Activated CD4-positive, alpha-beta T cell treated with anti-CD3 and anti-CD28 coated beads for 24 hours (primary cell): ENCODE measurements at places on chromosomes 16 and 17.
A peak's percentile ranks its signal among the peaks of the same experiment; 100 is the strongest.

DNA sequence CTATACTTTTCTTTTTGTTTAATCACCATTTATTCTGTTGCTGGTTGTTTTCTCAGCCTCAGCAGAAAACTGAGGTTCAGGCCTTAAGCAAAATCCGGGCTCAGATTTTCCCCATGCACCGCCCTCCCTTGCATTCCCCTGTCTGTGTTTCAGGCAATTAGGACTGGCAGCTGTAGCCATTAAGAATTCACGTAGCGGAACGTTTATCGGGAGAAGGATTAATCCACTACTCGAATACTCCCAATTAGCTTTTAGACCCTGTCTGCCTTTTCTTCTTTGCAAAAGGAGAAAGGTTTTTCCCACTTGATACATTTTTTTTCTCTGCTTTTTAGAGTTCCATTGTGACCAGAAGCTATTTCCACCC lies 173.1 kb downstream of the RPTOR start:
- no peak for DNase-seq

GRCh38 chr17:1562176-1562643 lies 382 bp downstream of the PITPNA start:
- DNase-seq = no peak

GRCh38 chr17:305090-305976 lies 47.3 kb downstream of the RPH3AL start:
- no peak for DNase-seq

DNA sequence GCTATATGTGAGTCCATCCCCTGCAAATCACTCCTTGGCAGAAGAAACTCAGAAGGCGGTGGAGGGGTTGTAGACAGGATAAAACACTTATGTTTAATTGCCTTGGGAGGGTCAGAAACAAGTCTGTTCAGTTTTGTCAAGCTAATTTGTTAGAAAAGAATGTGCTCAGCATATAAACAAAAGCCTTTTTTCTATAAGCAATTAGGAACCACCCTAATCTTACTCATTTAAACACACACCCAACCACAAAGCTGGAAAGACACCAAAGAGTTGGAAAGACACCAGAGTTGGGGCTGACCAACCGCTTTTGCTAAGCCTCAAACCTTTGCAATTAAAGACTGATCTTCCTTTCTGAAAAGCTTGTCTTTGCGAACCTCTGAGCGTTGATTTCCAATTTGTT lies 439.2 kb upstream of the ERCC4 start:
- no peak for DNase-seq

DNA sequence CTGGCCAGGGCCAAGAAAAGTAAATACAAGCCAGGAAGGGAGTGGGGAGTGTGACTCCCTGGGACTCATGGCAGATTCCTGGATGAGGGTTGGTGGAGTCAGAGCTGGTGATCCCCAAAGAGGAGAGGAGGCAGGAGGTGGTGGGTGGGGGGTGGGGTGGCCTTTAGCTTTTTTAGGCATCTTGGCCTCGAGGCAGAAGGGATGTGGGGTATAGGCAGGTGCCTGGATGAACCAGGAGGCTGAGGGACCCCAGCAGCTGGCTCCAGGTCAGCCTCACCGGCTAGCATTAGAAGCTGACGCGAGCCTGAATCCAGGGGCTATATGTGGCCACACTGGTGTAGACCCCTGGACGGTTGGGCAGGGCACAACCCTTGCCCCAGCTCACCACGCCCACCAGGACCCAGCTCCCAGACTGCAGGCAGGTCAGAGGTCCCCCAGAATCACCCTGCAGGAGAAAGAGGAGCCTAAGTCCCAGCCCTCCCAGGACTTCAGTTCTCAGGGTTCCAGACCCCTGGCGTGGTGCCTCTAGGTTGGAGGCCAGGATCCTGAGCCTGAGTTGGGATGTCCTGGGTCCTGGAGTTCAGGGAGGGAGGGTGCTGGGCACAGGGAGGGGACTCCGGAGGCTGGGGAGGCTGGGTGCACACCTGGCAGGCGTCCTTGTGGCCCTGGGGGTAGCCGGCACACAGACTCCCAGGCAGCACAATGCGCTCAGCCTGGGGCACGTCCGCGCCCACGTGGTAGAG lies 2.8 kb downstream of the PRSS33 start:
- no peak for DNase-seq

- DNase-seq = no peak
Measured at GRCh38 chr16:72588551-72588950, 416.6 kb upstream of the PMFBP1 start.

DNA sequence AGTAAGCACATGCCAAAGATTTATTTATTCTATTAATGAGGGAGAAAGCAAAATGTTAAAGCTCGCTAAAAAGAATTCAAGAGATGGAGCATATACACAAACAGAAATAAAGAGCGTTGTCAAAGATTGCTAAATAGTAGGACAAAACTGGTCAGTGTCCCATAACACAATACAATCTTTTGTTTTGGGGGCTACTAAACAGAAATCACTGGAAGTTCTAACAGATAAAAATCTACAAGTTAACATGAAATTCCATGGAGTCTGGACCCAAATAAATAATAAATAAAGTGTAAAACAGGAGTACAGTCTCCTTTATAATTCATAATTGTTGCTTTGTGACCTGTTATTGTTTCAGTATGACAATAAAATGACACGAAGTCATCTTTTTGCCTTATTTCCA lies 115.2 kb upstream of the CNTNAP4 start:
- no peak for DNase-seq

DNA sequence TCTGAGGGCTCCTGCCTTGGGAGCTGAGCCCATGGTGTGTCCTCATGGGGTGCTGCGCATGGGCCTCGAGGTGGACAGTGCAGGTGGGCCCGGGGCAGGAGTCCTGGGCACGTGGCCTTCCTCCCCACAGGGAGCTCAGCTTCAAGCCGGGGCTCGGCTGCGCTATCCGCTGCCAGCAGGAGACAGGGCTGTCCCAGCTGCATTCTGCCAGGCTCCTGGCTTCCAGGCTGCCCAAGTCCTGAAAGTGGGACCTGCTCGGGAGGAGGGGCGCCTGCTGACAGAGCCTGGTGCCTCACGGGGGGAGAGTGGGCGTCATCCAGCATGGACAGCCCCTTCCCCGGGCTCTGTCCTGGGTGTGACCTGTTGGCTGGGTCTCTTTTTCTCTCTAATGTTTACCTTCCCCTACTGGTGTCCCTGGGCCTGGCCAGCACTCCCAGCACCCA lies 7.1 kb downstream of the TRAF7 start:
- no peak for DNase-seq

DNA sequence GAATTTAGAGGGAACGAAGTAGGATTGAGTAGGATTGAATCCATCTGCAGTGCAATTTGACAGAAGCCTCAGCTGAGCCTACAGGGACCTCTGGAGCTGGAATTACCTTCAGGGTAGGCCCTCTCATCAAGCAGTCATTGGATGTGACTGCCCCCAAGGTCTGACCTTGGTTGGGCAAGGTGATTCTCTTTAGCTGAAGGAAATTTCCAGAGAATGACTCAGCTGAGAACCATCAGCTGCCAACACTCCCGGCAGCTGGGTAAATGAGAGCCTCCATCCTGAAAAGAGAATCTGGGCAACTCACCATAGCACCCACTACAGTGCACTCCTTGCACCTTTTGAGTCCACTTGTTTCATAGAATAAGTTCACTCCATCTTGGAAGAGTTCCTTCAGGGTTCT lies 113.5 kb upstream of the MED13 start:
- DNase-seq = no peak

DNA sequence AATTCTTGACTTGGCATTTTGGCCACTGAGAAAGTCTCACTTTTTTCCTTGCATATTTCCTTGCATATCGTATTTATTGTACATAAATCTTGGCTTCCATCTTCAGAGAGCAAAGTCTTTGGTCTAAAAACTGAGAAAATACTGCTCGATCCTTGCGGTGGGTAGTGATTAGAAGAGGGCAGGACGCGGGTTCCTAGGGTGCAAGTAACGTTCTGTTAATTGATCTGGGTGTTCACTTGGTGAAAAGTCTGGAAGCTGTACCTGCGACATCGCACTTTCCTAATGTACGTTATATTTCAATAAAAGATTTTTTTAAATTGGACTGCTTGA lies 758 bp upstream of the UBALD2 start:
- no peak for DNase-seq

GRCh38 chr16:56700631-56701030 lies 18.4 kb downstream of the MT1X start:
- DNase-seq = no peak

DNA sequence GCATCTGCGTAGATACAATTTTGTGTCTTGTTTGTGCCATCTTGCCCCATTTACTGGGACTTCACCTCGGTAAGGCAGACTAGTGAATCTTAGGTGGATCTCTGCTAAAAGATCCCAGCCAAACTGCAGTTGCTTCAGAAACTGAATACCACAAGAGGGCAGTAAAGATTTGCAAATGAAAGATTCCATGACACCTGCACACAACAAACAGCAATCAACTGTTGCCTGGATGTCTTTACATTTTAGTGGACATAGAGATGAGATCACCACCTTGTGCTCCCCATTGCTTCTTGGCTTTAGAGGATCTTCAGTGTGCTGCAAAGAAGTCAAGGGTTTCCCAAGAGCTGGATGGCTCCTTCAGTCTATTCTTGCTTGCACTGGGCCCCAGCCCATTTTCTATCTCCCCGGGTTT lies 119.2 kb upstream of the CACNG5 start:
- no peak for DNase-seq

- DNase-seq = no peak
Measured at GRCh38 chr16:59463776-59464175, 729.7 kb upstream of the GOT2 start.

GRCh38 chr17:71461498-71462169 lies 659.2 kb upstream of the SOX9 start:
- no peak for DNase-seq

GRCh38 chr16:57540906-57541753 lies 1.3 kb upstream of the ADGRG5 start:
- no peak for DNase-seq

GRCh38 chr17:9038380-9038779 lies 17.1 kb downstream of the NTN1 start:
- DNase-seq = no peak

GRCh38 chr17:19019041-19019941 lies 14.7 kb upstream of the FAM83G start:
- no peak for DNase-seq

GRCh38 chr17:28344011-28344410 lies 8.4 kb downstream of the TNFAIP1 start:
- no peak for DNase-seq

- peak; percentile 45 for DNase-seq
Measured at GRCh38 chr17:45021607-45022287, 29.7 kb downstream of the DCAKD start.

GRCh38 chr17:30309591-30309990 lies 17.8 kb upstream of the BLMH start:
- DNase-seq = no peak

- DNase-seq = no peak
Measured at GRCh38 chr17:8649157-8650118, 18.9 kb upstream of the MYH10 start.

GRCh38 chr17:16971458-16972338 lies at the start of gene TNFRSF13B:
TSS of gene TNFRSF13B (minus strand) at chr17:16972118. CDS start at chr17:16972075, 43 bp downstream.
- DNase-seq = no peak

DNA sequence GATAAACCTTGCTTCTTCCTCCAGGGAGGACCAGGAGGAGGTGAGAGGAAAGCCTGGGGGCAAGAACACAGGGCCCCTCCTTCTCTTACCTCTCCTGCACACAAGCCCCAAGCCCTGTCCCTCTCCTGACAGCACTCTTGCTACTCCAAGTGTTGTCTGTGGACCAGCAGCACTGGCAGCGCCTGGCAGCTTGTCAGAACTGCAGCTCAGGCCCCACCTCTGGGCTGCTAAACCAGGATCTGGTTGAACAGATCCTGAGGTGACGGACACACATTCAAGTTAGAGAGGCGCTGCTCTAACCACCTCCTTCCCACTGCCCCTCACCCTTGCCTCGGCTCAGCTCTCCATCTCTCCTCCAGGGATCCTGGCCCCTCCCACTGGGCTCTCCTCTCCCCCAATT lies 56.5 kb downstream of the SRCIN1 start:
- DNase-seq = no peak

DNA sequence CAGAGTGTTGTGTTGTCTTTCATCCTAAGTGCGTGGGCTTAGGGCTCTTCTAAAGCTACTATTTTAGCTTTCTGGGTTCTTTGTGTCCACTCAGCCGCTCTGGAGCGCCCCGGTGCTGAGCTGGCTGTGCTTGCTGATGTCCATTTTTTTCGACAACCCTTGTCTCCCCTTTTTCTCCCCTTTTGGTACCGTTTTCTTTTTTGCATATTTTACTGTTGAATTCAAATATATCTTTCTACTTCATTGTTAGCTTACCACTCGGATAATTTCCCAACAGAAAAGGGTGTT lies 1.2 kb downstream of the SRRM2 start:
- DNase-seq = no peak

GRCh38 chr16:31874366-31875111 lies 932 bp downstream of the ZNF267 start:
- DNase-seq = no peak

- DNase-seq = no peak
Measured at GRCh38 chr16:85767531-85767930, 16.6 kb upstream of the C16orf74 start.

DNA sequence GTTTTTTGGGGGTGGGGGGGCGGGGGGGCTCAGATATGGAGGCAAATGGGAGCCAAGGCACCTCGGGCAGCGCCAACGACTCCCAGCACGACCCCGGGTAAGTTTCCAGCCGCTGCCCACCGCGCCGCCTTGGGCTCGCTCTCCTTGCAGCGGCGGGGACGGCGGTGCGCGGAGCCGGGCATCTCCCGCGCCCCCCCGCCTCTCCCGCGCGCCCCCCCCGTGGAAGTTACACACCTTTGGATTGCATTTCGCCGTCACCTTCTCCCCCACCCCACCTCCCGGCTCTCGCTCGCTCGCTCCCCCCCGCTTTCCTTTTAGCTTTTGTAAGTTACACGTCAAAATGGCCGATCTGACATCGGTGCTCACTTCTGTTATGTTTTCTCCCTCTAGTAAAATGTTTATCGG lies 387 bp downstream of the MSI2 start:
- DNase-seq = no peak
